NCI-H2171 (cell line): ENCODE measurements at places on chromosomes 3 and 15.

DNA sequence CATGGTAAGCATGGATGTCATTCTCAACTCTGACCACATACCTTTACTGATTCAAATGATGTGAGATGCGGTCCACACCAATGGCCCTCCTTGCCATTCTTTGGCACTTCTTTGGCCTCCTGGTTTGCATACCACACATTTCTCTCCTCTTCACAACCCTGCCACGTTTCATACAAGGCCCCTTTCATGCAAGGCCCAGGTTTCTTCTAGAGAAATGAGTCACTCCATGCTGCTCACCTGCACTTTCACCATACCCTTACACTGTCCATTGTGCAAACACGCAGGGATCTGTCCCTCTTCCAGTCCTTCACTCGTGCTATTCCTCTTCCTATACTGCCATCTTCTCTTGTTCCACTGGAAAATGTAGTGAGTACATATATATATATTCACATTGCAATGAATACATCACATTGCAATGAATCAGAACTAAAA lies 24.4 kb upstream of the SLC24A5 start:
- DNase-seq: no peak

GRCh38 chr3:30539772-30540171 lies 66.6 kb upstream of the TGFBR2 start:
- no peak for DNase-seq

GRCh38 chr3:24264748-24265158 lies 229.9 kb downstream of the THRB start:
- DNase-seq: peak; percentile 9

- no peak for DNase-seq
Observed at GRCh38 chr15:29672923-29673809, 149.1 kb downstream of the TJP1 start.

GRCh38 chr3:169147238-169148008 lies 516.1 kb downstream of the MECOM start:
- DNase-seq: no peak

- DNase-seq: no peak
Observed at GRCh38 chr3:42159706-42160472, 68.7 kb downstream of the TRAK1 start.

GRCh38 chr15:65576664-65577063 lies 34.3 kb downstream of the INTS14 start:
- DNase-seq: no peak

DNA sequence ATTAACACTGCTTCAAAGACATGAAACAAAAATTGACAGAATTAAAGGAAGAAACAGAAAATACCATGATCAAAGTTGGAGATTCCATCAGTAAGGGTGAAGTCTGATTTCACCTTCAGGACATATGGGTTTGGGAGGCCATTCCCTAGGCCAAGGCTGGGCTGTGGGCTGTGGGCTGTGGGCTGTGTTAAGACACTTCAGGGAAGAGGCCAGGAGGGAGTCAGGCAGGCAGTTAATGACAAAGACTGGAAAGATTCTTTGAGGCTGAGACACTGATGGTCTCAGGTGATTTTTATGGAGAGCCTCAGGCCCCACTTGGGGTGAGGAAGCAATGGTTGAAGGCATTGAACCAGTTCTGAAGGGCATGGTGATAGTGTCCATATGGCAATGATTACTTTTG lies 57.5 kb downstream of the MAGEF1 start:
- DNase-seq: no peak

- DNase-seq: no peak
Observed at GRCh38 chr15:51878446-51879386, 49.3 kb downstream of the TMOD3 start.

- no peak for DNase-seq
Observed at GRCh38 chr3:52374173-52374572, 58.1 kb downstream of the DNAH1 start.

DNA sequence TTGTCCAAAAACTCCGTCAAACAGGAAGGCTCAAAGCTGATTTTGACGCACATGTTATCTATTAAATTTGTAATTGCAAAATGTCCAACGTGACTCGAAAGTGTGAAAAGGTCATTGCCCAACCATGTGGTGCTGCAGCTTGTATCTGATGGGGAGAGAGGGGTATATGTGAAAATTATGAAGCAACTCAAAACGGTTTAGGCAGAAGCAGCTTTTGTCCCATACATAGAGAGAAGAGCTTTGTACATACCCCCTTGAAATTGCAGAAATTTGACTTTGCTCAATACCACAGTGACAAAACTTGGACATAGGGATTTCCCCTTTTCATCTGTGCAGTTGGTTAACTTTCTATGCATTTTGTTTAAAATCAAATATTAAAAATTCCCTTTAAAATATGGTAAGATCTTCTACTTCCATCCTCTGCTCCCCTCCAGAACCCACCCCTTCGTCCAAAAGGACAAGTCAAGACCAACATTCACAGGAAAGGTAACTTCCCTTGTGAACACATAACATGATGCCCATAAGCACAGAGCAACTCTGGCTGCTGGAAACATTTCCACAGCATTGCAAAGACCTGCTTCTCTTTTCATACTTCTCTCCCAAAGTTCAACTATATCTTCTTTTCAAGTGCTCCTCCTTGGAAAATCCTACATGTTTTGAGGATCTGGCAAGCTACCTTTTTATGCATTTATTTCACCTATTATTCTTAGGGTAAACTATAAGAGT lies 253.7 kb upstream of the THBS1 start:
- no peak for DNase-seq

- DNase-seq: no peak
Observed at GRCh38 chr3:30646181-30646876, 39.9 kb downstream of the TGFBR2 start.

DNA sequence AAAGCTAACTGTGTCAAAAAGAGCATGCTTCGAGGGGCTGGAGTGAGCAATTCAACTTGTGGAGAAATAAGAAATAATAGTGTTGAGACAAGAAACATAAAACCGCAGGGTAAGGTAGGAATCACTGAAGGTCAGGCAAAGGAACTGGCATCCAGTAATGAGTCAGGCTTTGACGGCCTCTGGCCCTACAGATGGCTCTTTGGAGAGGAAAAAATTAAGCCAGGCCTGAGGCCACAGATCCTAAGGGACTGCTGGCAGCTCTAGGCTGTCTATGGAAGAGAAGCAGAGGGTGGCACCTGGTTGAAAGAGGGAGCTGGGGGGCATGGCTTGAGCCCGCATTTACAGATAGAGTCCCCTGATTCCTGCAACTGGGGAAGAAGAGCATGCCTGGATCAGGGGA lies 28.6 kb upstream of the ZSCAN2 start:
- no peak for DNase-seq

- DNase-seq: no peak
Observed at GRCh38 chr3:46096336-46096735, 69.1 kb upstream of the XCR1 start.

DNA sequence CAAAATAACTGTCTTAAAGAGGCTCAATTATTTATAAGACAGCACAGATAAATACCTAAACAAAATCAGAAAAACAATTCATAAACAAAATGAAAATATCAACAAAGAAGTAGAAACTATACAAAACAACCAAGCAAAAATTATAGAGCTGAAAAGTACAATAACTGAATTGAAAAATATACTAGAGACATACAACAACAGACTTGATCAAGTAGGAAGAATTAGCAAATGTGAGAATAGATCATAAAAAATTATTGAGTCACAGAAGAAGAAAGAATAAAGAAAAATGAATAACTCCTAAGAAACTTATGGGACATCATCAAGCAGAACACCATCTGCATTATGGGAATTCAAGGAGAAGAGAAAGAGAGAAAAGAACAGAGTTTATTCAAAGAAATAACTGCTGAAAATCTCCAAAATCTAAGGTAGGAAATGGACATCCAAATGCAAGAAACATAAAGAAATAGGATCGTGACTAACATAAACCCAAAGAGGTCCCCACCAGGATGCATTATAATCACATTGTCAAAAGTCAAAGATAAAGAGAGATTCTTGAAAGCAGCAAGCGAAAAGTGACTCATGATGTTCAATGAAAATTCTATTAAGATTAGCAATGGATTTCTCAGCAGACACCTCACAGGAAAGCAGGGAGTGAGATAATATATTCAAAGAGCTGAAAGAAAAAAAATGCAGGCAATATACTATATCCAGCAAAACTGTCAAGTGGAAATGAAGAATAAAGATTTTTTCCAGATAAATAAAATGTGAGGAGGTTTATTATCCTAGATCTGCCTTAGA lies 85.9 kb downstream of the DCLK3 start:
- DNase-seq: no peak

DNA sequence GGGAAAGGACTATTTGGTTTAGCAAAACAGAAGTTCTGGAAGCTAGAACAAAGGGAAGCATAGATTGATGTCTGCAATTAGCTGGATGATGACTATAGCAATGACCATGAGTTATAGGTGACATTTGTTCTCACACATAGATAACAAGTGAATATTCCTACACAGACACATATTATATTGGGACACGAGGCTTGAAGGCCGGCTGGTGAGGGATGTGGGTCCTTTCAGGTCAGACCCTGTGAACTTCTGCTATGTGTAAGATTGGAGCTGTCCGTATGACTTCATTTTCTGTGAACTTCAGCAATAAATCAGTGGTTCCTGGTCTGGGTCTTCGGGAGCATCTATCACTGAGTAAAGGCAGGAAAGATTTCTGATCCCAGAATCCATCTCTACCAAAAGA lies 253.6 kb upstream of the CFAP20DC start:
- DNase-seq: no peak

DNA sequence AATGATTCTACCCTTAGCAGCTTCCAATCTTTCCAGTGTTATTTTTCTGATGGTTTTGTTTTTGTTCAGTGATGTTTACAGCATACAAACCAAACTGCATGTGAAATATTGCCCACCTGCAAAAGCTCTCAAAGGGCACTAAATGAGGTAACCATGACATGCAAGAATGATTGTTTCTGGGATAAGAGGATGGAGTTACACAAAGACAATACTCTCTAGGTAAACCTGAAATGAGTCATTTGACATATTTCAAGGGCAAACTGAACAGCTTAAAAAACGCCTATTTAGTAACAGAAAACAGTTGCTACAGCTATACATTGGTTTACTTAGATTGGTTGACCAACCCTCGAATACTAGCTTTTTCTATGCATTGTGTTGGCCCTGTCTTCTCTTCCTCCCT lies 481.7 kb downstream of the ZPLD1 start:
- DNase-seq: no peak

- no peak for DNase-seq
Observed at GRCh38 chr15:61205346-61205921, 23.7 kb downstream of the RORA start.

GRCh38 chr15:90531147-90531546 lies 1.4 kb downstream of the CRTC3 start:
- DNase-seq: no peak

GRCh38 chr3:186032321-186032720 lies 76.6 kb downstream of the ETV5 start:
- peak; percentile 63 for DNase-seq

DNA sequence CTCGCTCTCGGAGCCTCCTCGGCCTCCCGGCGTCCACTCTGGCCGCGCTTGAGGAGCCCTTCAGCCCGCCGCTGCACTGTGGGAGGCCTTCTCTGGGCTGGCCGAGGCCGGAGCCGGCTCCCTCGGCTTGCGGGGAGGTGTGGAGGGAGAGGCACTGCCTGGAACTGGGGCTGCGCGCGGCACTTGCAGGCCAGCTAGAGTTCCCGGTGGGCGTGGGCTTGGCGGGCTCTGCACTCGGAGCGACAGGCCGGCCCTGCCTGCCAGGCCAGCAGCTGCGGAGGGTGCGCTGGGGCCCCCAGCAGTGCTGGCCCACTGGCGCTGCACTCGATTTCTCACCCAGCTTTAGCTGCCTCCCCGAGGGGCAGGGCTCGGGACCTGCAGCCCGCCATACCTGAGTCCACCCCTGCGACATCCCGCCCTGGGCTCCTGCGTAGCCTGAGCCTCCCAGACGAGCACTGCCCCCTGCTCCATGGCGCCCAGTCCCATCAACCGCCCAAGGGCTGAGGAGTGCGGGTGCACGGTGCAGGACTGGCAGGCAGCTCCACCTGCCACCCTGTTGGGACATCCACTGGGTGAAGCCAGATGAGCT lies 765.0 kb downstream of the IGSF11 start:
- DNase-seq: no peak

- DNase-seq: no peak
Observed at GRCh38 chr3:180359061-180359952, 242.7 kb upstream of the TTC14 start.

DNA sequence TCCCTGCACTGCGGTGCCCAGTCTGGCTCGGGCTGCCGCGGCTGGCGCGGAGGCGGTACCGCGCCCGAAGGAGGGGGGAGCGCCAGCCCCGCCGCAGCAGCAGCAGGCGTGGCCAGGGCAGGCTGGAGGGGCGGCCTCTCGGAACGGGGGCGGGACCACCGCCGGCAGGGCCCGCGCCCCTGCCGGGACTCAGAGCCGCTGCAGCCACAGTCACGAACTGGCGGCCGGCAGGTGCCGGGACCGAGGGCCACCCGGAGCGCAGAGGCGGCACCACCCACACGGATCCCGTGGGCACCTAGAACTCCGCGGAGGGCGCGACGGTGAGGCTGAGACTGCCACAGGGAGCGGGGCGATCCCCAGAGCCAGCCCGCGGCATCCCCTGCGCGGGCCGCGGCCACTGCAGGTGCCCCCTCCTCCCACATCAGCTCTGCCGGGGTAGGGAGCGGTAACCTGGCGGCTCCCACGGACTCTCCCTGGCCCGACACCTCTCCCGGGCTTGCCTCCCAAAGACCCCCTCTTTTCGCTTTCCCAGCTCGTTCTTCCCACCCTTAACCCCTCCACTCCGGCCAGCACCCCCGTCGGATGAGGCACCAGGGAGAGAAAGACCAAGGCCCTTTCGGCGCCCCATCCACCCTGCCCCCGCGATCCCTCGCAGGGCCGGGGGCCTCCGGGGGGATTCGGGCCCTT lies at the start of gene VWA5B2:
Gene VWA5B2, plus strand, starts transcription at position 192 of the 687 bp plus-strand sequence. CDS start 944 bp downstream, outside the sequence.
- peak; percentile 81 for DNase-seq

DNA sequence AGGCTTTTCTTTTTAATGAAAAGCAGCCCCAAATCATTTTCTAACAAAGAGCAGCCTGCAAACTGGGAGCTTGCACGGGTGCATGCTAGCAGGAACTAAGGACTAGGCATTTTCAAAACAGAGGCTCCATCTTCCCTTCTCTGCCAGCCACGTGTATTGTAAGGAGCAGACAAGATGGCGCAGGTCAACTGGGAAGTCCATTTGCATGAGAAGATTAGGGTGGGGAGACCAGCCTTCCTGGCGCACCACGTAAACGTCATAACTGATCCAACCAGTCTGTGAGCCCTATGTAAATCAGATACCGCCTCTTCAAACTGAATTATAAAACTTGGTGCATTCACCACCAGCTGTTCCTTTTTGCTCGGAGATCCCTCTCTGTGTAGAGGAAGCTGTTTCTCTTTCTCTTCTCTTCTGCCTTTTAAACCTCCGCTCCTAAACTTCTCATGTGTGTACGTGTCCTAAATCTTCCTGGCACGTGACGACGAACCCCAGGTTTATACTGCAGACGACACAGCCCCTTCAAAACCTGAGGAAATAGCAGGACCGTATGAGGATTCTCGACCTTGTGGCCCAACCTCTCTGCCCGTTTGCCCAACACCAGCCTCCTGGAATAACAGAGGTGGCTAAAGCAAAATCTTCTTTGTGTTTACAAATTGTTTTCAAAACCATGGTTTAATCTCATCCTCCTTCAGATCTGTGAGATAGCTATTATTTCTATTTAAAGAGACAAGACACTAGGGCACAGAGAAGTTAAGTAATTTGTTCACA lies 26.4 kb upstream of the SLC30A4 start:
- no peak for DNase-seq
